ENCODE measurements at places on chromosomes 1 and 21.

GRCh38 chr1:235358899-235359298 lies 8.3 kb upstream of the TBCE start:
- DNase-seq, result no peak

GRCh38 chr1:226989085-226989920 lies 49.2 kb downstream of the COQ8A start:
- no peak for DNase-seq

GRCh38 chr1:184507604-184508280 lies 120.9 kb downstream of the C1orf21 start:
- DNase-seq, result no peak

DNA sequence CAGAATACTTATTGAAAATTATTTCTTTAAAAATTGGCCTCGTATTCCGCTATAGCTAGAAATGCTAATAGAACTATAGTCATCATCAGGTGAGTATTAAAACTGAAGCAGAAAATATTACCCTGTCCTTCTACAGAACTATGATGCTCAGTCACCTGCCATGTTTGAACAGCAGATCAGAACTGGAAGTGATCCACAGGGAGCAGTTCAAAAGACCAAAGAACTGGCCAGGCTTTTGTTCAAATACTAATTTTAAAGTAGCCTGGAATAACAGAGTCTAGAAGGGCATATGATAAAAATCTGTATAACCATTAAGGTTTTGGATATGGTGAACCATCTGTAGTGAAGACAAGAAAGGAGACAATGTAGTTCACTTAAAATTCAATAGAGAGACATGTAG lies 94.4 kb downstream of the GPR161 start:
- no peak for DNase-seq

DNA sequence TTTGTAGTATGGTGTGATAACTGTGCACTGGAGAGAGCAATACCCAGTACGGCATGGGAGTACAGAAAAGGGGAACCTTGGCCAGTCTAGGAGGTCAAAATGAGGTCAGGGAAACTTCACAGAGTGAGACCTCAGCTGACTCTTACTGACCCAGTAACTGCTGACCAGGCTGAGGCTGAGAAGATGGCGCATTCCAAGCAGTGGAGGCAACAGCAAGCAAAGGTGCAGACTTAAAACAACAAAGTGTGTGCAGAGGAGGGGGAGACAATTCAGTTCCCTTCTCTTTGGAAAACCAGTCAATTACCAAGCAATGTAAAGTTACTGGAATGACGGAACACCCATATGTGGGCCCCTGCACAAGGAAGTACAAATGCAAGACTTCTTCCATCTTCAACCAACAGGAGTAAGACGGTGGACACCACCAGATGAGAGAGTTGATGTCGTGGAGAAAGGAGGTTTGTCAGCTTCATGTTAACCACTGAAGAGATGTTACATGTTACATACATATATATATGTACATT lies 54.6 kb upstream of the PRDX6 start:
- DNase-seq, result no peak

- no peak for DNase-seq
These were observed 86.7 kb downstream of the NFIA start for GRCh38 chr1:61169045-61169444.

Measured in stimulated activated naive CD4-positive, alpha-beta T cell (primary cell).